Sciatic nerve (tissue), 2 donors: ENCODE measurements at places on chromosomes 5 and 9.

GRCh38 chr5:38595132-38595745 lies 38.8 kb upstream of the LIFR start:
- DNase-seq, result no peak

- DNase-seq, result no peak
These were observed 1578.2 kb upstream of the WWC1 start for GRCh38 chr5:166713295-166713694.

- no peak for DNase-seq
These were observed 681.5 kb upstream of the ACO1 start for GRCh38 chr9:31702957-31703356.

GRCh38 chr5:1896602-1897376 lies 14.1 kb upstream of the IRX4 start:
- DNase-seq, result no peak

GRCh38 chr5:102815540-102816332 lies 60.6 kb downstream of the PAM start:
- no peak for DNase-seq

GRCh38 chr5:9507974-9508373 lies 37.9 kb downstream of the SEMA5A start:
- DNase-seq, result no peak

DNA sequence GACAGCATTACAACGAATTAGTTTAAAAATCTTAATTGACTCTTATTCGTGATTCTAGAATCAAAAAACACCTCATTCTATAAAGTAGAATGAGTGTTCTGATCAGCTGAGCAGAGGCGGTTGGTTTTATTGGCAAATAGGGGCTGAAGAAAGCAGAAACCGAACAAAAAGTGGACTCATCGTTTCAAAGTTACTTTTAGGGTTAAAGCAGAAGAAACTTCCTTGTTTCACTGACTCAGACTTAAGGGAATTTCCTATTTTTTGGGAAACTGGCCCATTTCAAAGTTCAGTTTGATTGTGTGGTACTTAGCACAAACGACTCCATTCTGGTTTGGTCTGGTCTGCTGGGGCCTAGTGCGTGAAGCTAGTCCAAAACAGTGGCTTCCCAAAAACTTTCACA lies 862 bp upstream of the NDUFB6 start:
- no peak for DNase-seq

GRCh38 chr5:54520438-54520846 lies 2.9 kb downstream of the SNX18 start:
- DNase-seq, result no peak

DNA sequence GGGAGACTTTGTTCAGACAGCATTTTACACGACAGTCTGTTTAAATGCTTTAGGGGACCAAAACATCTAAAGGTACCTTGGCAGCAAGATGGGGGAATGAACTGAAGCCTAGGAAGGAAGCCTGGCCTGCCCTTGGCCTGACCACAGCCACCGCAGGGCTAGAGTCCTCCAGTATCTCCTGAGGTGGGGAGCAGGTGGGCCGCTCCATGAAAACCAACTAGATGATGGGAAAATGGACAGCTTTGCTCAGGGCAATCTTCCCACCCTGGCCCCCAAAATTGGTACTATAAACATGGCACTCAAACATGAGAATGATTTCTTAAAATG lies 153.3 kb downstream of the AUH start:
- DNase-seq, result no peak

DNA sequence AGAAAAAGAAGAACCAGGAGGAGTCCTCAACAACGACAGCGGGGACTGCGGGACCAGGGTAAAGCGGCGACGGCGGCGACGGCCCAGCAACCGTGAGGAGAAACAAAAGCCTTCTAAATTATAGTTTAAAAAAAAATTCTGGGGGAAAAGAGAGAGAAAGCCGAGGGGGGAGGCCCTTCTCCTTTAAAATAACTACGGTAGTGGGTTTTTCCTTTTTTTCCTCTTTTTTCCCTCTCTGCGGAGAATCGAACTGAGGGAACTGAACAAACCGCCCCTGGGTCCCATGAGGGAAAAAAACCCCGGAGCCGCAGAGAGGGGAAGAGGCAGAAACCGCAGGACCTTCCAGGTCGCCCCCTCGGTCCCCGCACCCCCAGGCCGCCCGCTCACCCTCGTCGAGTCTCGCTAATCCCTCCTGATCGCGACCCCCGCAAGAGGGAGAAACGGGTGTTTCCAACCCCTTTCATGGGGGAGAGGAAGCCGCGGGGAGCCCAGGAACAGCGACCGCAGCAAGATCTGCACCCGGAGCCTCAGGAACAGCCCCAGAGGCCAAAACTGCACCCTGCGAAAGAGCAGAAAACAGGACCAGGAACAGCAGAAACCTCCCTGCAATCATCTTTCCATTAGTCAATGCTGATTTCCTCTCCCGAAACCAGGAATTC lies 453 bp downstream of the CPEB4 start:
- peak; percentile 69 for DNase-seq

DNA sequence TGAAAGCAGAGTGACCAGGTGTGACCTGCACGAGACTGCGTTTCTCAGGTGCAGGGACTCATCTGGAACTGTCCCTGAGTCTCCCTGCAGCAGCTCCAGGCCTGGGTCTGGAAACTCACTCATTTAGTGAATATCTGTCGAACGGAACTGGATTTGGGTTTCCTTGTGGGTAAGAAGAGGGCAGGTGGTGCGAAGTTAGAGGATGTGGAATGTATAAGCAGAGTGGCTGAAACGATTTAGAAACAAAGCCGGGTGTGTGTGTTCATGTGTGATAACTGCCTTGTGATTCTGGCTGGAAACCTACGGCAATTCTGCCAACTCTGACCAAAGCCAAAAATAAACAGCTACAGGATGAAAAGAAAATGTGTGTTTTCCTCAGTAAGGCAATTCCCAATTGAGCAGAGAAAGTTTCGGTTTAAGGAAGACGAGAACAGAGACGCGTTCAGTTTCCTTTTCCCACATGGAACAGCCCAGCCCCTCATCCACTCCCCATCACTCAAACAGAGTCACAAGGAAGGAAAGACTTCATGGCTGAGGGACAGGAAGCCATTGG lies 130.3 kb downstream of the NSG2 start:
- no peak for DNase-seq

GRCh38 chr9:72911247-72911775 lies 41.5 kb downstream of the ALDH1A1 start:
- no peak for DNase-seq

DNA sequence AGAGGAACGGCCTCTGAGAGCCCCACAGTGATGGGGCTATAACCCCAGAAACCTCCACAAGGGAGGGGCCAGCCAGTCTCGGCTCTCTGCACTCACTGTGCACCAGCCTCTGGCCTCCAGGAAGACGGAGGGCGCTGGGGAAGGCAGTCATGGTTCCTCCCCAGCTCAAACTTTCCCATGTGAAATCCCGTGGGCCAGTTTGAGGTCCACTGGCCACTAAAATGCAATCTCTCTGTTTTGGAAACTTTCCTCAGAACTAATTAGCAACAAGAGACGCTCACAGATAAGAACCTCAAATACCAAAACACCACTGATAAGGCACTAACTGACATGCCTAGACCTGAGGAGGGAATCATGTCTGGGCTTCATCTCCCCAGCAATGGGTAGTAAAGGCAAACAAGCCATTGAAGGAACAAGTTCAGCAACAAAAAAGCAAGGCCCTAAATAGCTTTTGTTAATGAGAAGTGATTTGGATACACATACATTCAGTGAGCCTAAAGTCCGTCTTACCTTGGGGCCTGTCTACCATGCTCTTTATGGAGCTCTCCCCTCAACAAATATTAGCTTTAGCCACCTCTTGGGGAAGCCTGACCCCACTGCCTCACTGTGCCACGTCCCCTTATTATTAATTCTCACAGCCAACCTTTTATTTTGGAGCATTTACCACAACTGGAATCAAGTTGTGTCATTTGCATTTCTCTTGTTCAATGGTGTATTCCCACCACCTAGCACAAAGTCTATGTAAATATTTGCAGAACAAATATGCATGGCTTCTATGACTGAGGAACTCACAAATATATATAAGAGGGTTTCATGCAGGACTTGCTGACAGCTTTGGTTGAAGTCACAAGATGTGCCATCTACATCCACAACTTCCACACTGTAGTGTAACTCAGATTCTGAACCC lies 56.1 kb upstream of the GLRX start:
- no peak for DNase-seq

DNA sequence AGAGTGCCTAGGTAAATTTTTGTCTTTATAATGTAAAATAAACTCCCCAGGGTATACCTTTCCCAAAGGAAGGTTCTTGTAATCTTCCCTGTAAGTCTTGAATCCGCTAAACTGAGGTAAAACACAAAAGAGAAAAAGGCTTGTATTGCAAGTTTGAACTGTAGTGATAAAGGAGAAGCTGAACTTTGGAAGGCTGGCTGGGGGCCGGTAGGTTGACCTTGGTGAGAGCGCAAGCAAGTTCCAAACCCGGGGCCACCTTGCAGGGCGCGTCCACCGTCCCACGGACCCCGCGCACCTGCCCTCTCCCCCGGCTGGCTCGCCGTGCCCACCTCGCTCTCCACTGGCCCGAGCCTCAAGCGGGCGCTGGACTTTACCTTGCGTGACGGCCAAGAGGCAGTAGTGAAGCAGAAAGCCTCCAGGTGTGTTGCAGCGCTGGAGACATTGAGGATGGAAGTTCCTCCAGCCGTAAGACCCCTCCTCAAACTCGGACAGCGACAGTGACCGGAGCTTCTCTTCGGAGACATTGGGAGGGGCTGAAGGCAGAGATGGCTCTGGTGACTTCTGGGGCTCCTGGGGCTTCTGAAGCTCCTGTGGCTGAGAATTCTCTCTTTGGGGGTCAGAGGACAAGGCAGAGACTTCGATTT lies 428 bp downstream of the SLCO4C1 start:
- DNase-seq, result no peak

GRCh38 chr5:91225848-91226686 lies 157.1 kb downstream of the ARRDC3 start:
- DNase-seq, result no peak

- DNase-seq, result no peak
These were observed 497.0 kb downstream of the RAB3C start for GRCh38 chr5:59079622-59080620.

GRCh38 chr5:134003064-134003816 lies 1.5 kb downstream of the VDAC1 start:
- no peak for DNase-seq

DNA sequence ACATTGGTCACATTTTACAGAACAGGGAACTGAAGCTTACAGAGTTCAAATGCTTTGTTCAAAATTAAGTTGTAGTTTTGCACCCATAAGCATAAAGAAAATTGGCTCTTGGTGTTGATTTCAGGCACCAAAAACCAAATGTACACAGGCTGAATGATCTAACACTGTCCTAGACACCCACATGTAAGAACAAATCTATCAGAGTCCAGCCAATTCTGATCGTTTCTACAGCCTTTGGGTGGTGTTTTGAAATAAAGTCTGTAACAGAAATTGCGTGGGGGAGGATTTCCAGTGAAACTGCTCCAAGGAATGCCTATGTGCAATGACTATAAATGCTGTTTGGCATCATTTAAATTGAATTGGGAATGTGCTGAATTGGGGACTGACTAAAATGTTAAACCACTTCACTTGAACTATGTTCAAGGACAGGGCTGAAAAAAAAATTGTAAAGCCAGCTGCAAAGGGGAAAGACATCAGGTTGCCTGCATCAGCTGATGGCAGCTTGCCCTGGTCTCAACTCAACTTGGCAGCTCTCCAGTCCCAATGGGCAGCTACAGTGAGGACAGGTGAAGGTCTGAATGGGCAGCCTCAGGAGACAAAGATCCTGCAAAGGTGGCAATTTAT lies 92.2 kb upstream of the TRPC7 start:
- no peak for DNase-seq

DNA sequence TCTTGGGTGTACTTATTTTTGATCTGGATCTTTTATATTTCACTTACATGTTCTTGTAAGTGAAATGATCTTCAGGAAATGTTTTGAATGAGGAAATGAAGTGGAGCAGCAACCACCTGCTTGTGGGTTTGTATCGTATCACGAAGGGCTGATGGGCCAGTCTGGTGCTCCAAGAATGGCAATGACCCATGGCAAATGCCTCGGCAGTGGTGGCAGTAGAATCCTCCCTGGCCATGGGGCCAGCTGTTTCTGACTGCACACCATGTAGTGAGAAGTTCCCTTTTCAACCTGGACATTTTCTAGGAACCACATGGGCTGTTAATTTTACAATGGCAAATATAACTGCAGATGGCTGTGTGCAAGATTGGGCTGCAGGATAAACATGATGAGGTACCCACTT lies 29.9 kb downstream of the MAT2B start:
- DNase-seq, result no peak

DNA sequence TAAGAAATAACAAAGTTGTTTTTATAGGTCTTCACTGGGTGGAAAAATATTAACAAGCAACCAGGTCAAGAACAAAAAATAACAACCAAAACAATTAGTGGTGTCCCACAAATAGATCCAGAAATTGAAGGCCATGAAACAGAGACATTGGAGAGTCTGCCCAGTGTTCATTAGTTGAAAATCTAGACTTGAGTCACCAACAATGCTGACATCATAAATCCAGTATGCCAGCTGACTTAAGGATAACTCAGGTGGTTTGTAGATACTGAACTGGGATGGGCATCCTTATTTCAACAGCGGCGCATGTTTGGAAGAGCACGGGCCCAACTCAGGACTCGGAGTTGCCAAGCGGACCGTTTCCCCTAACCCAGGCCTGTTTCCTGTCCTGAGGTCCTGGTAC lies 80.7 kb upstream of the TNFAIP8 start:
- DNase-seq, result no peak

DNA sequence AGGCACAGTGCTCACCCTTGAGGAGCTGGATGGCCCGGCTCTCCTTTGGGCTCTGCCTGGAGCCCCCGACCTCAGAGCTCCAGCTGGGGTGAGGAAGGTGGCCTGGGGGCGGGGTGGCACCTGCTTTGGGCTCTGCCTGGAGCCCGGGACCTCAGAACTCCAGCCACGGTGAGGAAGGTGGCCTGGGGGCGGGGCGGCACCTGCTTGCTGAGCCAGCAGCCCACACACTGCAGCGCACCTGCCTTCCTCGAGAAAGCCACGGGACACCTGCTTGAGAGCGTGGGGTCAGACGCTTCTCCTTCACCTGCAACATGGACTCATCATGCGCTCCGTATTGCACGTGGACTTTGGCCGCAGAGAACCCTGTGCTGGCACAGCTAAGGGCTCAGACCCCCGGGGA lies 51.8 kb downstream of the IRX2 start:
- no peak for DNase-seq

GRCh38 chr9:86352440-86353077 lies 1.7 kb downstream of the TUT7 start:
- DNase-seq, result no peak
